ENCODE measurements at places on chromosomes 7 and 10.
A peak's percentile ranks its signal among the peaks of the same experiment; 100 is the strongest.

- DNase-seq: no peak
Measured at GRCh38 chr7:75965617-75966016, 28.8 kb downstream of the TMEM120A start.

DNA sequence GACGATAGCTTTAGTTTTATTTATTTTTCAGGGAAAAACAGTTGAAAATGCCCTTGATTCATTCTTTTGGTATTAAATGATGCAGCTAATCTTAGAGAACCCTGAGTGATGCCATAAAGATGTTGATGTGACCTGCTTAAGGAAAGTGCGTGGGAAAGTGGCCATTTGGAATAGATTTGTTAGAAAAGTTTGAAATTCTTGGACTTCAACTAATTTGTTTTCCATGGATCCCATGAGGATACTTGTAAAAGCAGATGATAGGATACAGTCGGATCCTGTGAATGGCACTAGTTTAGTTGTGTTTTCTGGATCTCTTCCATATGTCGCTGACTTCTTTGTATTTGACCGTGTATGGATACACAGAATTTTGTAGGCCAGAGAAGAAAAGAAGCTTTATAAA, 69.0 kb downstream of the SEPTIN7 start:
- peak; percentile 66 for DNase-seq

DNA sequence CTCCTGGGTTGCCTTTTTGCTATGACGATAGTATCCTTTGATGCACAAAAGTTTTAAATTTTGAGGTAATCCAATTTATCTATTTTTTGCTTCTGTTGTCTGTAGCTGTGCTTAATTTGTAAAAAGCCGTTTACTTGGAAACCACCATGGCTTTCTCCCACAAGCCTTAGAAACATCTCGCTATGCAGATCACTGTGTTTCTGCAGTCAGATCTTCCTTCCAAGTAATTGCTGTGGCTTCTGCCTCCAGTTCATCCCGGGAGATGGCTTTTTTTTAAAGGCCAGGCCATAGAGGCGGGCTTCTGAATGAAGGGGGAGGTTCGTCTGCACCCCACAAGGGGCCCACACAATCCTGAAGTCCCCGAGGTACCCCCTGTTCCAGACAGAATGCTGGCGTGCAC, 48.3 kb upstream of the OCM2 start:
- no peak for DNase-seq

DNA sequence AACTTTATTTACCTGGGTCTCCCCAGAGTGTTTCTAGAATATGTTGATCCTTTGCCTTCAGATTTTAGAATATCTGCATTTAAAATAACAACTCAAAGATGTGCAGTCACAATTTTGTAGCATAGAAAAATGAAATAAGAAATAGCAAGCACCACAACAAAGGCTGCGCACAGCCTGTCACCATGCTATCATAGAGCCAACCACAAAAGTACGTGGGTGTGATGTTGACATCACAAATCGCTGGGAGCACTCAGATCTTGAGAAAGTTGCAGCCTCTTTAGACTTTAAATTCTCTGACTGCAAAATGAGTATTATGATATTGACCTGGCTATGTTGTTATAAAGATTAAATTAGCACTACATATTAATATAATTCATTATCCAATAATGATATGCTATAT, 177.9 kb downstream of the TNS3 start:
- no peak for DNase-seq

DNA sequence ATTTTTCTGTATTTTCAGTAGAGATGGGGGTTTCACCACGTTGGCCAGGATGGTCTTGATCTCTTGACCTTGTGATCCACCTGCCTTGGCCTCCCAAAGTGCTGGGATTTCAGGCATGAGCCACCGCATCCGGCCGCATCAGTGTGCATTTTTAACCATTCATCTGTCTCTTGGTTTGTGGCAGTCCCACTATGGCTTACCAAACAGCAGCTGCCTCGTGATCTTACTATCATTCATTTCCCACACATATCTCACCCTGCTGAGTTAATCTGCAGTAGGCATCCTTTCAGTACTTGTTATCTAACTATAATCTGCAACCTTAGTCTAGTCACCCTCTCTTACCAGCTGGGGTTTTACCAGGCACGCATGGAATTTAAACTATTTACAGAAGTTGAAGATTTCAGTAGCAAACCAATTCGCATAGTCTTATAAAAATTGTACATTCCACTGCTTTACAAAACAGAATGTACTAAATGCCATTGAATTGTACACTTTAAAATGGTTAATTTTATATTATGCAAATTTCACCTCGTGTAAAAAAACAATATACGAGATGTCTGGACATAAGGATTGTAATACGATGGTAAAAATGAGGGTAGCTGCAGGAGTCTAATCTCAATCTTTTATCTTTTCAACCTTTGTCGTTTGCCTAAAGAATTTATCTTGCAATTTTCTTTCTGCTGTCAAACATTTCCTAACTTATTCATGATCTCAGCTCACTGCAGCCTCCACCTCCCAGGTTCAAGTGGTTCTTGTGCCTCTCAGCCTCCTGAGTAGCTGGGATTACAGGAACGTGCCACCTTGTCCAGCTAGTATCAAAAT, 4.6 kb upstream of the TBC1D12 start:
- DNase-seq: no peak

DNA sequence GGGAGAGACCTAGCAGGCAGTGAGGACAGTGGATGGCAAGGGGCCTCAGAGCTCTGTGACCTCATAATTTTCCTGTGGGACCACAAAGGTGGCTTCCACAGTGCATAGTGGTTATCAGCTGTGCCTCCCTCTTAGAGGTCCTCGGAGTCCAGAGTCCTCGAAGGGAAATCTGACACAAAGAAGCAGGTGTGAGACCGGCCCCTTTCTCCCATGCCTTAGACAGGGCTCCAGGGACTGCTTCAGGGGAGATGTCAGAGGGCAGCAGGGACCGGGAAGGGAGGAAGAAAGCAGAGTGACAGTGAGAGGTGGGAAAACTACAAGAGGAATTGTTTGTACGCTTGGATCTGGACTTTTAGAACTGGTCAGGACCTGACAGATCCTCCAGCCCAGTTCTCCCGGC, 66.3 kb downstream of the BAMBI start:
- DNase-seq: no peak

DNA sequence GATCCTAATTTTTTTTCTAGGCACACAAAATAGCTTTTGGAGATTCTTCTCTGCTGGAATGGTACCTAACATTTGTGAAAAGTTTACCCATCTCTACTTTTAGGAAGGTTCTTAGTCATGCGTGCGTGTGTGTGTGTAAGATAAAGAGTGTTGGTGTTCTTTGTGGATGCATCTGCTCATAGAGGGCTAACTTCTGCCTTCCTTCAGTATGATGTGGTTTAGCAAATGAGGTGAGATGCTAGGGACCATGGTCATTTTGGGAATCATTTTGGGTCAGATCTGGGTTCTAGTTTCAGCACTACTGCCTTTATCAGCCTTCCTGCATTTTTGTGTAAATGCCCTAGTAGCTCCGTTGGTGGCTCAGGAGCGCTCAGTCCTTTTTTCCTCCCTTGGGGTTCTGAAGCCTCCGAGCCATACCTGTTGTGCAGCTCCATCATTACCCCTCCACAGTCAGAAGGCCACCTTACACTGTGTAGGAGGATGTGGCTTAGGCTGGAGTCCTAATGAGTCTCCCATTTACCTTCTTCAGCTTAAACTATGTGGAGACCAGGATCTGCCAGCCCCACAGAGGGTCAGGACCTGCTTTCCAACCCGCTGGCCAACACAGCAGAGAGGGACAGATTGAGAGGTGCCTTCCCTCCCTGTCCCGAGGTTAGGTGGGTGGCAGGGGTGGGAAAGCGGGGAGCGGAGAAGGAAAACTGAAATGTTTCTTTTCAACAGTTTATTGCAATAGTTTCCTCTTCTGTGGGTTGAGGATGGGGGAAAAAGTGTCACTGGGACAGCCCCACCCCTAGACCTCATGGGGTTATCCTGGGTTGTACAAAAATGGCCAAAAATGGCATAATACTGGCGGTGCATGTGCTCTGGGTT, 31.2 kb downstream of the TSPAN14 start:
- no peak for DNase-seq

GRCh38 chr7:30029696-30030095, 1.5 kb downstream of the PLEKHA8 start:
- no peak for DNase-seq

DNA sequence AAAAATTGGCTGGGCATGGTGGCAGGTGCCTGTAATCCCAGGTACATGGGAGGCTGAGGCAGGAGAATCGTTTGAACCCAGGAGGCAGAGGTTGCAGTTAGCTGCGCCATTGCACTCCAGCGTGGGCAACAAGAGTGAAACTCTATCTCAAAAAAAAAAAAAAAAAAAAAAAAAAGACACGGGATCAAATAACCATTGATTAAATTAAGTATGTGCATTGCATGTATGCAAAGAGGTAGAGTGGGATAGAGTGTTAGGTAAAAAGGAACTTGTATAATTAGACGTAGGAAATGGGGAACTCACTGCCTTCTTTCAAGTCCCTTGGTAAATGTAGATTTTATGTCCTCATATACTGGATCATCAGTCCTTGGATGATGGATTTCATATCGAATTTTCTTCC, 13.1 kb downstream of the VCL start:
- DNase-seq: no peak

DNA sequence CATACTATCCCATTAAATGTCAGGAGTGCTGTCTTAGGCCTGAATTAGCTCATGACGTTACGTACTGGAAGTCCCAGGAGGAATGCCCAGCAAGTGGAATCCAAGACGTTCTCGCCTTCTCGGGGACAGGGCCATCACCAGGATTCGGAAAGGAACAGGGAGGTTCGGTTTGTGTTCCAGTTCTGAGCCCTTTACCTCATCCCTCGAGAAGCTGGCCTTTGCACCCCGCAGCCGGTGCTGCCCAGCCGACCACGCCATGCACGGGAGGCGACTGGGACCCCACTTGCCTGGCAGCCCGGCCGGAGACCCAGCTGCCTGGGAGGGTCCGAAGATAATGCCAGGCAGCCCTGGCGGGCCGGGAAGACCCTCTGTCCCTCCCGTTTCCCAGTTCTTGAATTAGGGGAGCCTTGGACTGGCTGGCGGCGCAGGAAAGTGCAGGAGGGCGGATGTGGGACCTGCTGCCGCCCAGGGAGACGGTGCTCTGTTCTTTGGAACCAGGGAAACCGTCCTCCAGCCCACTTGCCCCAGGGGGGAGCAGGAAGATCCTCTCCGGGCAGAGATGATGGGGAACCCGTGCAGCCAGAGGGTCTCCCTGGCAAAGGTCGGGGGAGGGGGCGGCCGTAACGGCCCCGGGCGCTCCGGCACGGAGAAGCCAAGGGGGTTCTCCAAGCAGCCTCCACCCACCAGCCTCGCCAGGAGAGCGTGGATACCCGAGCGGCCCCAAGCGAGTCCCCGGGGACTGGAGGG, 671 bp upstream of the CHST3 start:
- no peak for DNase-seq

DNA sequence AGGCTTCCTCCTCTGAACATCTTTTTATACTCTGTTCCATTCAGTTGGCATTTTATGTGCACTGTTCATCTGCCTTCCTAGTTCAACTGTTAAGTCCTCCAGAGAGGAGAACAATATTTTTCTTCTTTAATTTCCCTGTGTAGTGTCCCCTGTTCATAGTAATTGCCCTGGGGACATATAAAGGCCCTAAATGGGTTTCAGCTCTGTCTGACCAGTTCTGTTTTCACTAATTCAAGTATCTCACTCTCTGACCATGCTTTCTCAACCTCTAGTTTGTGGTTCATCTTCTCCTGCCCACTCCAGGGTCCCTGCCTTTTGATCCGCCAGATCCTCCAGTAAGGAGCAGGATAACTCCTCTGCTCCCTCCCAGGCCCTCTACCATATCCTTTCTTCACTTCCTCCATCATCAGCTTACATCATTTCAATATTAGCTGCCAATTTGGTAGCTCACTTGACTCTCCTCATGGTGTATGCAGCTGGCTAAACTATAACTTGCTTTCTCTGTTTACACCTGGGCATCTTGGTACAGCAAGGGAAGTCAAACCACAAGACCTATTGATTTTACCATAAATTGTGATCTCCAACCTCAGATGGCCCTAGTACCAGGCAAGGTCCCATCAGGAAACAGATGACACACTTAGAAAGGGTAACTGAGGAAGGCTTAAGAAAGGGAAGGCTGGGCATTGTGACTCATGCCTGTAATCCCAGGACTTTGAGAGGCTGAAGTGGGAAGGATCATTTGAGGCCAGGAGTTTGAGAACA, 17.7 kb upstream of the C10orf67 start:
- DNase-seq: no peak

DNA sequence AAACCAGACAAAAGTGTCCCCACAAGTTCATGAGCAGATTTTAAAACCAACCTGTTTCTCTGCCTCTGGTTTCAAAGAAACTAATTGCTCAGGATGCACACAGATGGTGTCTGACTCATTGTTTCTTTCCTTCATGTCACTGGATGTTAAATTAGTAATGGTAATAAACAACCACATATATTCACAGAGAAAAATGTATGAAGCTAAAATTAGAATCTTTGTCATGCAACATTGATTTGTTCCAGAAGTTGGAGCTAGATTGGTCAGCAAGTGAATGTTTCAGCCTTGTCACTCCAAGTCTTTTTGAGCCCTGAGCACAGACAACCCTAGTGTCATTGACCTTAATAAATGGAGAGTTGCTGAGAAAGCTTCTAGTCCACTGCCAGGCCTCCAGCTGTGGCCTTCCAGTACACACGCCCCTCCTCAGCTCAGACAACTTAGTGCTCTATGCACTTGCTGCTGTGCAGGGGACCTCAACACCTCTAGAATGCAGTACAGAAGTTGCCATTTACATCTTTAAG, 175.9 kb downstream of the CCDC71L start:
- DNase-seq: peak; percentile 87

DNA sequence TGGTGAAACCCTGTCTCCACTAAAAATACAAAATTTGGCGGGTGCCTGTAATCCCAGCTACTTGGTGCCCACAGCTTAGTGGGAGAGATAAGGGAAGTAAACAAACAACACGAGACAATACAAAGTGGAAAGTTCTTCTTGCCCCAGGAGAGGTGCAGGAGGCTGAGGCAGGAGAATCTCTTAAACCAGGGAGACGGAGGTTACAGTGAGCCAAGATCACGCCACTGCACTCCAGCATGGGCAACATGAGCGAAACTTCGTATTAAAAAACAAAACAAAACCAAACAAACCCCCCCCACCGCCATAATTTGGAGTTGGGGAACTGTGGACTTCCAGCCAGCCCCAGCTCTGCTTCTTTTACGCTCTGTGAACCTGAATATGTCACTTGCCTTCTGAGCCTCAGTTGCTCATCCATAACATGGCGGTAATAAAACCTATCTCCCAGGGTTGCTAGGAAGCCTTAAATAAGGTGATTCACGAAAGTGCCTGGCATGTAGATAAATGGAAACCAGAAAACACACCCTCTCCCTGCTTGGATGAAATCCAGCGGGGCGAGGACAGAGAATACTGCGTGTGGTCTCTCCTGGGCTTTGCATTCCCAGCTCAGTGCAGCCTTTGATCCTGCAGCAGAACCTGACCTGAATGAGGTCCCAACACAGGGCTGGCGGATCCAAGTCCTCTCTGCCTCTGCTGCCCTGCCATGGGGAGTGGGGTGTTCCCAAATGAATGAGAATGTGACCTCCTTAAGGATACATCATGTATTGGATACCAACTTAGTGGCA, 10.2 kb downstream of the MLXIPL start:
- no peak for DNase-seq

GRCh38 chr7:90668992-90669391, 72.9 kb downstream of the CDK14 start:
- DNase-seq: no peak

- no peak for DNase-seq
Measured at GRCh38 chr7:27102581-27103442, at the start of gene HOXA2. TSS of gene HOXA2 (minus strand) at chr7:27102683. CDS start at chr7:27102500, 183 bp downstream.

All from GM04503 (cell line).